ENCODE measurements at places on chromosomes 12 and 14. TPM values are rescaled to one million over a fixed set of nuclear protein-coding genes. Genes with fewer than 3 reads are reported as not detected.

The SELPLG gene
- total RNA-seq: 7.2 TPM

The FGF6 gene
- total RNA-seq: not detected

The WSCD2 gene
- 26.6 TPM for total RNA-seq

The TBX5 gene
- 20.4 TPM for total RNA-seq

The COX8C gene
- total RNA-seq: not detected

The RFX4 gene
- not detected for total RNA-seq

All from esophagus muscularis mucosa (tissue), 4 donors.